A549 treated with CORT108297 at 1 μM for 4 hours (cell line): ENCODE measurements at places on chromosomes 2 and 18. TPM values are rescaled to one million over a fixed set of nuclear protein-coding genes. Genes with fewer than 3 reads are reported as not detected.

The KLHL41 gene
- total RNA-seq: 0.07 to 0.37 TPM (median 0.21 TPM) in 5 replicates

The BOLL gene
- total RNA-seq: not detected in 5 replicates

The NEB gene
- total RNA-seq: 0.12 to 0.70 TPM (median 0.22 TPM) in 5 replicates

The GRB14 gene
- 5.0 to 6.5 TPM (median 5.7 TPM) in 5 replicates for total RNA-seq

The GCG gene
- not detected in 5 replicates for total RNA-seq

The KHK gene
- total RNA-seq: 7.5 to 11.0 TPM (median 9.5 TPM) in 5 replicates

The CROCC2 gene
- not detected in 5 replicates for total RNA-seq

The MOCOS gene
- total RNA-seq: 2.5 to 3.7 TPM (median 3.1 TPM) in 5 replicates

The ITGB1BP1 gene
- 153 to 184 TPM (median 172 TPM) in 5 replicates for total RNA-seq

The COLEC11 gene
- total RNA-seq: 0.50 to 0.62 TPM (median 0.55 TPM) in 5 replicates

The CRYGC gene
- total RNA-seq: not detected in 5 replicates

The GALNT13 gene
- 8.4 to 10.9 TPM (median 9.5 TPM) in 5 replicates for total RNA-seq

The RPRM gene
- total RNA-seq: 0.05 to 0.09 TPM in 2 of 5 replicates, not detected in the others

The CPLX4 gene
- total RNA-seq: not detected in 5 replicates

The LAMA3 gene
- 34.8 to 44.8 TPM (median 42.7 TPM) in 5 replicates for total RNA-seq

The NOTO gene
- 0.02 to 0.03 TPM in 2 of 5 replicates, not detected in the others for total RNA-seq

The IL36A gene
- total RNA-seq: not detected in 5 replicates

The FSHR gene
- total RNA-seq: not detected in 5 replicates

The MYO5B gene
- 10.0 to 12.3 TPM (median 11.0 TPM) in 5 replicates for total RNA-seq

The LIPT1 gene
- total RNA-seq: 3.2 to 3.8 TPM (median 3.7 TPM) in 5 replicates

The SLC38A11 gene
- total RNA-seq: not detected in 5 replicates

The HRH4 gene
- total RNA-seq: not detected in 5 replicates

The RGPD4 gene
- 0.03 to 0.10 TPM (median 0.07 TPM) in 5 replicates for total RNA-seq

The ALPG gene
- total RNA-seq: 0.12 to 0.22 TPM (median 0.16 TPM) in 5 replicates

The MDH1B gene
- 1.3 to 2.3 TPM (median 1.6 TPM) in 5 replicates for total RNA-seq

The PLGLB1 gene
- 0.38 to 1.0 TPM (median 0.80 TPM) in 5 replicates for total RNA-seq

The LBX2 gene
- 2.5 to 4.4 TPM (median 4.2 TPM) in 5 replicates for total RNA-seq

The PCARE gene
- not detected in 5 replicates for total RNA-seq

The OR6B2 gene
- not detected in 5 replicates for total RNA-seq

The REV1 gene
- total RNA-seq: 8.8 to 11.9 TPM (median 10.7 TPM) in 5 replicates

The CNGA3 gene
- total RNA-seq: 0.06 TPM in 1 of 5 replicates, not detected in the others

The C2orf15 gene
- total RNA-seq: 0.39 to 0.95 TPM (median 0.54 TPM) in 5 replicates

The CRYGA gene
- total RNA-seq: not detected in 5 replicates
